ENCODE measurements at places on chromosomes 4 and X. TPM values are rescaled to one million over a fixed set of nuclear protein-coding genes. Genes with fewer than 3 reads are reported as not detected.

DNA sequence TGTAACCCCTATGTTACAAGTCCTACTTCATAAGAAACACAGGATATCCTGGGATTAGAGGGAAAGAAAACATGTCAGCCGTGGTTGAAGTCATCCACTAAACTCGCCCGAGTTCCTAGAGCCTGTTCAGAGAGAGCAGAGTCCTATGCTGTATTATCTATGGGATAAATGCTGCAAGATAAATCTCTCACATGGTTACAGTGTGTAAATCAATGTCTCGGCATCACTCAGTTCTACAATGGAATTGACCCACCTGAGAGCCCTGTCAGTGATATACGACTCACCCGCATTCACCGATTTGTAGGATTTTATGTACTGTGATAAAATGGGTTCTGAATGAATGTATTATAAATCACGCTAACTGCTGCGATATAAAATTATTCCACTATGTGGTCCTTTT is 127.8 kb upstream of the ANXA3 start:
- DNase-seq, result no peak

Gene GPRASP1
- 9.6 TPM for total RNA-seq

GRCh38 chr4:66571145-66571695 is 900.9 kb upstream of the EPHA5 start:
- DNase-seq, result no peak

Gene ZDHHC15
- 3.0 TPM for total RNA-seq

Gene ZCCHC18
- 4.7 TPM for total RNA-seq

- no peak for DNase-seq
Measured at GRCh38 chr4:54096295-54096962, 3.5 kb upstream of the GSX2 start.

Gene TXK
- total RNA-seq, result 1.7 TPM

Gene ANK2
- total RNA-seq, result 9.2 TPM

Gene CC2D2A
- total RNA-seq, result 20.9 TPM

DNA sequence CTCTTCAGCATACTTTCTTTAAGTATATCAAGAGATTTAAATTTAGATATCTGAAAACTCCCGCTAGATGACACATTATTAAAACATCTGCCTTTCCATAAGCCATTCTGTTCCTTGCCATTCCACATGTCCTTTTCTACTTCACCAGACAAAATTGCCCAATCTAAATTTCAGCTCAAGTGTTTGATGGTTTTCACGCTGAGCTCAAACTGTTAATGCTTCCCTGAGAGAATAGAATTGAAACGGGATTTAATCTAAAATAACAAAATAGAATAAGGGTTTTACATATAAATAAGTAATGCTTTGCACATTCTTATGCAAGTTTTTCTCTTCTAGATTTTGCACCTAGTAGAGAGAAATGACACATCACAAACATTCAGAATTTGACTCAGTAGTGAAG is 764.5 kb upstream of the TENM3 start:
- no peak for DNase-seq

- no peak for DNase-seq
Measured at GRCh38 chr4:28926156-28926555, 1794.0 kb upstream of the PCDH7 start.

GRCh38 chr4:106021737-106022410 is 126.6 kb downstream of the NPNT start:
- DNase-seq, result no peak

- no peak for DNase-seq
Measured at GRCh38 chr4:159455675-159456237, 352.9 kb downstream of the RAPGEF2 start.

Gene IQCM
- total RNA-seq, result 0.94 TPM

Gene SEL1L3
- 14.4 TPM for total RNA-seq

DNA sequence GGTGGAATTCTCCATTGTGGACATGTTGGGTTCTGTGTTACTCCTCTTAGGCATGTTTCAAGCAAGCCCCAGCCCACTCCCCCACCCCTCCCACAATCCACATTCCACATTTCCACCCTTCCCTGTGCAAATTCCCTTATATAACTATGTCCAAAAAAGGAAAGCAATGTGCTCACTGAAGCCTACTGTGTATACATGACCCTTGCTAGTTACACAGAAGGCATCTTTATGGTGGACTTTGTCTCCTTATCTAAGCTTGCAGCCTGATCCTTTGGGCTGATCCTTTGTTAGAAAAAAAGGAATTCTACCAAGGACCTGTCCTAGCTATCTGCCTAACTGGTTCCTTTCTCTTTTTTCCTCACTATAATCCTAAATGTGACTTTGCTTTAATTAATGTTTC is 796.8 kb downstream of the NLGN4X start:
- no peak for DNase-seq

Gene TMPRSS11A
- 1.8 TPM for total RNA-seq

Measured in mesothelial cell of epicardium (in vitro differentiated cells).